ENCODE measurements at places on chromosomes 4 and X. TPM values are rescaled to one million over a fixed set of nuclear protein-coding genes. Genes with fewer than 3 reads are reported as not detected.

DNA sequence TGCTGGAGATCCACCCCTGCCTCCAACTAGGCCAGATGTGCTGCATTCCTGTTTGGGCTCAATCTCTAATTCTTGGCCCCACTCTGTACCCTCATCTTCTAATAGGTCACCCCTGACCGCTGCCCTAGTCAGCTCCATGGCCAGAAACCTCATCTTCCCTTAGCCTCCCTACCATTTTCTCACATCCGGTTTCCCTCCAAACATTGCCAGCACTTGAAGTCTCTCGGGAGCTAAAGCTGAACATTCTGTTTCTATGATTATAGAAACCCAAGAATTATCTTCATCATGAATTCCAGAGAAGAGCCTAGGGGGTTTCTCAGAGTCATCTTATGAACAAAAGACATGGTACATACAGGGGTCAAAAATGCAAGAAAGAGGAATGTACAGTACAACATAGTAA is 179.7 kb downstream of the AMELX start:
- peak overlapping the region; percentile 78 for H3K27ac ChIP-seq
- DNase-seq: no peak
- H3K27me3 ChIP-seq: no peaks in the 10 kb centered on the region
- peaks cover 2% of the 10 kb centered on the region for H3K36me3 ChIP-seq
- H3K4me3 ChIP-seq: no peak overlapping the region
- H3K4me1 ChIP-seq: peaks cover 48% of the 10 kb centered on the region

GRCh38 chrX:105328773-105329172 is 108.3 kb upstream of the TEX13A start:
- no peak for DNase-seq
- H3K27me3 ChIP-seq: no peaks in the 10 kb centered on the region
- H3K4me3 ChIP-seq: no peak overlapping the region
- H3K36me3 ChIP-seq: no peaks in the 10 kb centered on the region
- no peak overlapping the region for H3K27ac ChIP-seq
- H3K4me1 ChIP-seq: no peaks in the 10 kb centered on the region

DNA sequence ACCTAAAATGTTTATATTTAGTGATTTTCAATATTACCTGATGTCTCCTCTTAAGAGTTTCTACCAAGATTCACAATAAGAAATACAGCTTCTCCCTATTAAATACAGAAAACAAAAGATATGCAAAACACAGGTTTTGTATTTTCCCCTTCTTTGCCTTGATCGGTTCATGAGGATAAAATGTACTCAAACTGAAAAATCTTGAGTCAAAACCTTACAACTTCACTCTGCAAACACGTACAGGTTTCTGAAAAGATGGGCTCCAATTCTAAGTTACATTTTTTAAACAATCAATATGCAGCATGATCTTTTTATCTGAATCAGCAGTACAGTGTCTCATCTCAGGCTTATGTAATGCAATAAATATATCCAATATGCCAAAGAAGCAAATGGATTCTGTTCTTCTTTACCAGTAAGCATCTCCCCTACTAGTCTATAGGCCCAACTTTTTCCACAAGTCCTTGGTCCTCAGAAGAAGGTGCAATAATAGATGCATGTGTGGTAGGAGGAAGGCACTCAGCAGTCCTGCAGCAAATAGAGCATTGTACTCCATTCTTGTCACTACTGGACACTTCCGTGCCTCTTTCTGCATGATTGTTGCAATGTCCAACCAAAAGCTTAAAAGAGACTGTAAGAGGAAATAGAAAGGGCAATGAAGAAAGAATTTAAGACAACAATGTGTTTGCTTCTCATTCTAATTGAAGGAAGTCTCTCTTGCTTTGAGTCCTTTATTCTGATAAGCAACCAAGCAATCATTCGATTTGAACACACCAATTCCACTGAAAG is 3.2 kb downstream of the MAPK10 start:
- H3K27me3 ChIP-seq: no peaks in the 10 kb centered on the region
- H3K4me1 ChIP-seq: peaks cover 38% of the 10 kb centered on the region
- DNase-seq: no peak
- no peak overlapping the region for H3K27ac ChIP-seq
- no peak overlapping the region for H3K4me3 ChIP-seq

GRCh38 chr4:184417802-184418511 is 56.4 kb downstream of the IRF2 start:
- peak overlapping the region; percentile 87 for H3K27ac ChIP-seq
- H3K27me3 ChIP-seq: no peaks in the 10 kb centered on the region
- DNase-seq: no peak
- H3K4me3 ChIP-seq: no peak overlapping the region
- peaks cover 44% of the 10 kb centered on the region for H3K36me3 ChIP-seq
- peaks cover 15% of the 10 kb centered on the region for H3K4me1 ChIP-seq

Gene TCP11X2
- total RNA-seq: not detected

Data from osteocyte (in vitro differentiated cells).